T-helper 2 cell treated with Interferon-gamma antibody and Interleukin-4, amounts not matched to agents 5 μg/mL and 100 μg/mL, for 36 hours (primary cell): ENCODE measurements at places on chromosomes 6 and 20.

- no peak for DNase-seq
Observed at GRCh38 chr20:44888226-44889103, 3.0 kb downstream of the YWHAB start.

DNA sequence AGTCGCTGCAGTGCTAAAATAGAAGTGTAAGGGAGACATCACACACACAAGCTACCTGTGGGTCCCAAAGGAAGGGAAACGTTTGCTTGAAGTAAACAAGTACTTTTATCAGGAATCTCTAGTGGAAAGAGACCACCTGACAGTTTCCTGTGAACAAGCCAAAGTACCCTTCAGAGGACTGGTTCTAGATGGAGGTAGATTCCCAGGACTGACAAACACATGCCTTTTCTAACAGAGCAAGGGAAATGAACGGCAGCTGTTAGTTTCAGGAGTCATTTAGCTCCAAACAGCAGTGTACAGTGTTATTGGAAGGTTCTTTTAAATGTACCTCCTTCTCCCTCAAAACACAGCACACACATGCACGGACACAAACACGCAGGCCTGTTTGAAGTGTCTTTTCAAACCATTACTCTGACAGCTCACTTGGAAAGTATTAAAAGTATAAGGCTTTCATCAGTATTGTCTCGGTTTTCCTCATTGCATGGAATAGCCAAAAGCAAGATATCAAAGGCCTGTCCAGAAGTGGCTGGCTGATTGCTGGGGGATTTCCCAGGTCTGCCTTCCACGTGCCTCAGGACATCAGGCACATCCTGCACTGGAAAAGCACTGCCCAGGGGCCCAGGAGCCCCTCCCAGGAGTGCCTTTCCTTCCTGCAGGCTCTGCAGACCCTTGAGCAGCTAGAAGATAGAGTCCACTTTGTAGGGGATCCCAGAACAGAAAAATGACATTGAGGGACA, 393.2 kb upstream of the SOX4 start:
- DNase-seq, result no peak

DNA sequence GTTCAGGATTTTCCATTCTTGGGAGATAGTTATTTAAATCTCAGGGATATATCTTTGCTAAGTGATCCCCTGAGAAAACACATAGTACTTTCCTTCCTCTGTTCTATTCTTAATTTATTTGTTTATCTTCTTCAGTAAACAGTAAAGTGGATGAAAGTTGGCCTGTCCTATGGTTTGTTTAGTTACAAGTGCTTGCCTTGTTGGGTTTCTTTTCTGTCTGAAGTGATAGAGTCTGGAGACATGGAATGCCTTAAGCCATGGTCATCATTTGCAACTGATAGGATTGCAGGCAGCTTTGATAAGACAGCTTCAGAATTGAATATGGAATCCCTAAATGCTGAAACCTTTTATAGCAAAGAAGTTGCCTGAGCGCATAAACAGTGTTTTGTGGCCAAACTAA, 4.9 kb downstream of the ADGRG6 start:
- DNase-seq, result no peak

DNA sequence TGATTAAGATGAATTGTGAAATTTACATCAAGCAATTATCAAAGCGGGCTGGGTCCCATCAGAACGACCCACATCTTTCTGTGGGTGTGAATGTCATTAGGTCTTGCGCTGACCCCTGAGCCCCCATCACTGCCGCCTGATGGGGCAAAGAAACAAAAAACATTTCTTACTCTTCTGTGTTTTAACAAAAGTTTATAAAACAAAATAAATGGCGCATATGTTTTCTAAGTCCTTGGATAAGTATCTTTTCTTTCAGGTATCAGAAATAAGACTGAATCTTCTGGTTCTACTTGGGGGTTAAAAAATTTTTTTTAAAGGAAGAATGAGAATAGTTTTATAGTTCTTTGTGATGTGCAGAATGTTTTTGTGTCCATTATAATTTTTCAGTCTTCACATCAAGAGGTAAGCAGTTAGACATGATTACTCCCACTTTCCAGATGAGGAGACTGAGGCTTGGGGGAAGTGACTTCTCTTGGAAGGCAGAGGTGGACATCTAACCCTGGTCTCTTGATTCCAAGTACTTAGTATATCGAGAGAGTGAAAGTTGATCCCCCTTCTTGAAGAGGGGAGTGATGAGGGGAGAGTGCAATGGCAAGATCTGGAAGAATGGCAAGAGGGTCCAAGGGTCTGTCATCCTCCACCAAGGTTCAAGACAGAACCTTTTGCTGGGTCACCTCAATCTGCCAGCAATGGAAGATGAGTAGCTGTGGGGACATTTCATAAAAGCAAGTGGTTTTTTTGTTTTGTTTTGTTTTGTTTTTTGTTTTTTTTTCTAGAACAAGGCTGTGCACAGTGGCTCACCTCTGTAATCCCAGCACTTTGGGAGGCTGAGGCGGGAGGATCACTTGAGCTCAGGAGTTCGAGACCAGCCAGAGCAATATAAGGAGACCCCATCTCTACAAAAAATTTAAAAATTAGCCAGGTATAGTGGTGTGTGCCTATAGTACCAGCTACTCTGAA, 42.8 kb upstream of the TTPAL start:
- DNase-seq, result no peak
